ENCODE measurements at places on chromosomes 1 and 21. TPM values are rescaled to one million over a fixed set of nuclear protein-coding genes. Genes with fewer than 3 reads are reported as not detected.

Gene NPHS2
- total RNA-seq = not detected

Gene GFI1
- total RNA-seq = 2.6 TPM

Gene SYNC
- 71.8 TPM for total RNA-seq

Gene MPL
- not detected for total RNA-seq

Gene SYCP1
- total RNA-seq = not detected

Gene OR14K1
- not detected for total RNA-seq

Gene NIPAL3
- total RNA-seq = 15.4 TPM

Gene IRF6
- total RNA-seq = 19.4 TPM

Gene PSRC1
- 5.4 TPM for total RNA-seq

Gene RRP15
- 11.0 TPM for total RNA-seq

Gene PIGV
- 8.8 TPM for total RNA-seq

Gene NEK2
- total RNA-seq = 9.5 TPM

Gene RAB7B
- total RNA-seq = 10.7 TPM

Gene MTARC1
- 5.1 TPM for total RNA-seq

Gene NIBAN1
- 65.8 TPM for total RNA-seq

Gene CELSR2
- 16.7 TPM for total RNA-seq

Gene WDR3
- 19.6 TPM for total RNA-seq

Gene HAPLN2
- total RNA-seq = not detected

Gene WNT9A
- 14.6 TPM for total RNA-seq

Gene NUF2
- total RNA-seq = 17.5 TPM

Gene GJA9
- not detected for total RNA-seq

Gene NBPF14
- total RNA-seq = 39.2 TPM

Gene RCSD1
- total RNA-seq = 141 TPM

Gene RGS8
- 0.10 TPM for total RNA-seq

Gene HUNK
- 2.5 TPM for total RNA-seq

Gene MMP23B
- 18.1 TPM for total RNA-seq

Gene HES3
- total RNA-seq = not detected

Gene PRAMEF9
- not detected for total RNA-seq

Gene DARS2
- total RNA-seq = 17.6 TPM

Gene TMEM125
- total RNA-seq = 0.92 TPM

Gene CASQ2
- total RNA-seq = 765 TPM

Gene RERE
- total RNA-seq = 76.5 TPM

Data from tongue (tissue), 3 donors.